T-helper 22 cell (primary cell): ENCODE measurements at places on chromosomes 6 and 20.

DNA sequence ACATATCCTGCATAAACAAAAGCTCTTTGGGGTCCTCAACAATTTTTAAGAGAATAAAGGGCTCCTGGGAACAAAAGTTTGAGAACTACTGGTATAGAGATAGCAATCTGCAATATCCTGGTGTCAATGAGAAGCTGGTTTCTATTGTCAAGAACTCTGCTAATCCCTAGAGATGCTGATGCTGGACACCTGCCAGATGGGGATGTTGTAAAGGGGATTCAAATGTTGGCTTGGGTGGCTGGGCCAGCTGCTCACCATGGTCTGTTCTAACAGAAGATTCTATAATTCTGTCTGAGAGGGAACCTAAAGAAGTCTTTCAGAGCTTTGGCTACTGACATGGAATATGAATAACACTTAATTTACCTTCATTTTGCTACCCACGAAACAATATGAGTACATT lies 137.8 kb downstream of the BTBD9 start:
- DNase-seq: no peak

DNA sequence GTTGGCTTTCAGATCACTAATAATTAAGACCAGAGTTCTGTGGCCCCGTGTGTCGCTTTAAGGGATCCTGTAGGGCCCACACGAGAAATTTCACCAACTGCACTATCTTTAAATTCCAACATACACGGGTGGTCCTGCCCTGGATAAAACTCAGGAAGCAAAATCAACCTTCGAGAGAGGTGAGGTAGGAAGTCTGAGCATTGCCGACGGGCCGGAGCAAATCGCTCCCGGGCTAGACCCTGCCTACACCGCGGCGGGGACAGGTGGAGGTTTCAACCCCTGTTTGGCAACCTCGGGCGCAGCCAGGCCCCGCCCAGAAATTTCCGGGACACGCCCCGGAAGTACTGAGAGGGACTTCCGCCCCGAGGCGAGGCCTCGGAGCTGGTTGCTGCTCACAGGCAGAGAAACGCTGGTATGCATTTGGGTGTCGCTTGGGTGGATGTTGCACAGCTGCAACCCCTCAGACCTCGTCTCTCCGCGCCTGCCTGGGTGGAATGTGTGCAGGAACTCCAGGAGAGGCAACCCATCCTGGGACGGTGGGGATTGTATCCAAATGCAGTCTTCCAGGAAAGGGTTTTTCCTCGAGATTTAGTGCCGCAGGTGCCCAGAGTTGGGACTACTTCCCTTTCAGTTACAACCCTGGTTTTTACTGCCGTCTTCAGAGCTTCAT lies 19.9 kb downstream of the ZKSCAN8 start:
- peak; percentile 61 for DNase-seq

DNA sequence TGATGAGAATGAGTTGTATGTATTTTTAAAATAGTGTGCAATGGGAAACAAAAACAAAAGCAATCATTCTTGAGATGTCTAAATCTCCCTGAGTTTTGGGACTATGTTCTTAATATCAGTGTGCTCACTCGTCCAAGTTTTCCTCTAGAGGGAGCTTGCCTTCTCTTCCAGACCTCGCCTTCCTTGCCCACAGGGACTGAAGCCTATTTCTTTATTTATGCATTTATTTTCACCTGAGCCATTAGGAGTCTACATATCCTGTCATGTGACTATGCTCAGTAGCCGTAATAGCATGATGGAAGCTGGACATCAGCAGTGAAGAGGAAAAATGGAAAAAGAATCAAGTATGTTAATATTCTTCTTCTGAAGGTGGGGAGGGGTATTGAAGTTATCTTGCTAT lies 131.2 kb downstream of the SH3BGRL2 start:
- no peak for DNase-seq

GRCh38 chr20:57310821-57311514 lies 18.6 kb upstream of the SPO11 start:
- DNase-seq: no peak

- no peak for DNase-seq
Observed at GRCh38 chr6:10531503-10531902, 10.4 kb downstream of the GCNT2 start.

DNA sequence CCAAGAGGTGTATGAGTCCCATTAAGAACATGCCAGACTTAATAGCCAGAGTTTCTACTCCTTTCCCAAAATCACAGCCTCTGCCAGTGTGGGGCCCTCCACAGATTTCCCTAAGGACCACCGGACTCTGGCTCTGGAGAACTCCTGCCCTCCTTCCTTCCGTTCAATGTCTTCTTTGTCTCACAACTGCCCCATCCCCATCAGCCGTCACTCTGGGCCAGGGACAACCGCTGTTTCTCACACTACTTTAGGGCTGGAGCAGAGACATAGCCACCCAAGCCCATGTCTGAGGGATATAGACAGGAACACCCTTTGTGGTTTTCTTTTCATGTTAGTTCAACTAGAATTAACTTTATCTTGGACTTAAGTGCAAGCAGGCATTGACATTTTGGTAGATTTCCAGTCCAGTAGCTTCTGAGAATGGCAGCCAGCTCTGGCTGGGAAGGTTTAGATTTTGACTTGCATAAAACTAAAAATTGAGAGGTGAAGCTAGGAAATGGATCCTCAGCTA lies 6.7 kb upstream of the ACSS1 start:
- no peak for DNase-seq

DNA sequence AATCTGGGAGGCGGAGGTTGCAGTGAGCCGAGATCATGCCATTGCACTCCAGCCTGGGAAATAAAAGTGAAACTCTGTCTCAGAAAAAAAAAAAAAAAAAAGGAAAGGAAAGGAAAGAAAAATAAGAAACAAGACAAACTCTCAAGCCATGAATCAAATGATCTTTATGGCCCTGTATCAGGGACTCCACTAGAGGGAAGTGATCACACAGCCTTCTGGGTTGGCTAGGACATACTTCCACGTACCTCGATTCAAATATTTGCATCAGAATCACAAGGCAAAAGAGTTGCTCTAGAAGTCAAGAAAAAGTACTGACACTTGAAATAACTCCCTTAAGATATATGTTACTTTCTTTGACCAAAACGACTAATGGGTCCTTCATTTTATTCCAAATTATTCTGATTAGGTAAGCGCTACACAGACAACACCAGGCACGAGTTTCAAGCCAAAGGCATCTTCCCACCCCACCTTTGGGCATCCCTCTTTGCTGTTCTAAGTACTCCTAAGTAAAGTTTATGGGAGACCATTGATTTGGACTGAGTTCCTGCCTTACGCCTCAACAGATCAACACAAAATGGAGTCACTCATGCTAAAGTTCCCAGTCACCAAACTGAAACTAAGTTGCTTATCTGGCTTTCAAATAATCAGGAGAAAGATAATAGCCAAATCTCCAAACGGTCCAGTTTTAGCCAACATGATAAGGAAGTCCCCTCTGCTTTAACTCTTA lies 77.5 kb upstream of the NT5E start:
- no peak for DNase-seq

- no peak for DNase-seq
Observed at GRCh38 chr6:56790414-56790813, 147.7 kb upstream of the DST start.

- DNase-seq: no peak
Observed at GRCh38 chr6:95087394-95088097, 489.8 kb upstream of the MANEA start.

DNA sequence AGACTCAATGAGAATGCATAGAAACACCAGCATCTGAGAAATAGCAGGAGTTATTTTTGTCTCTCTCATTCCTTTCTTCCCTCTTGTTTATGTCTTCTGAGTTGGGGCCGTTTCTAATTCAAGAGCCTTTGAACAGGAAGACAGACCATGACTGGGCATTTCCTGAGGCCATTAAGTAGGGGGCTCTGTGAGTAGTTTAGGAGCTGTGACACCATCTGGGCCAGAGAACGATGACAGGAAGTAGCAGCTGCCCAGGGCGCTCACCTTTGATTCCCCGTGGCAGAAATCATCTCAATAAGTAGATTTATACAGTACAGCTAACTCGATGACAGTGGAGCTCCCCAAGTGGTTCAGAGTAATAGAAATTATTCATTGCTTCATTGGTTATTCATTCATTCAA lies 298.4 kb upstream of the PLN start:
- DNase-seq: no peak
